ENCODE measurements at places on chromosomes 5 and 9. TPM values are rescaled to one million over a fixed set of nuclear protein-coding genes. Genes with fewer than 3 reads are reported as not detected.
A peak's percentile ranks its signal among the peaks of the same experiment; 100 is the strongest.

DNA sequence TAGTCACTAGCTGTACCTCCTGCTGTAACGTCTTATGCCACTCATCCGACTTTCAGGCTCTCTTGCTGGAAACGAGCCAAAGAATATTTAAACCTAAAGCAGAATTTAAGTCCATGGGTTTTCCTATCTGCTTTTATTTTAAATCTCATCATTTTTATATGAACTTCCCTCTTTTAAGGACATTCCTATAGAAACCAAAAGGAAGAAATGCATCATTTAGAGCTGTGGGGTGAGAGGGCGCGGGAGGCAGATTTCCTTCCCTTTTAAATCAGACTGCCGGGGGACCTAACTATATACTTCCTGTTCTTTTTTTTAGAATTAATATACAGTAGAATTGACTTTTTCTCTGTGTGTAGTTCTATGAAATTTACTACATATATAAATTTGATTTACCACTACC is 468.8 kb downstream of the BNC2 start:
- DNase-seq: no peak

- peak; percentile 78 for DNase-seq
Observed at GRCh38 chr9:38160613-38161215, 91.7 kb upstream of the SHB start.

PCDHB3 gene
- total RNA-seq: 1.8 TPM

IL13 gene
- total RNA-seq: not detected

ADAMTS13 gene
- 5.6 TPM for total RNA-seq

GRCh38 chr5:150550286-150550685 is 42.4 kb downstream of the NDST1 start:
- no peak for DNase-seq

PCDHGA6 gene
- total RNA-seq: 5.2 TPM

DNA sequence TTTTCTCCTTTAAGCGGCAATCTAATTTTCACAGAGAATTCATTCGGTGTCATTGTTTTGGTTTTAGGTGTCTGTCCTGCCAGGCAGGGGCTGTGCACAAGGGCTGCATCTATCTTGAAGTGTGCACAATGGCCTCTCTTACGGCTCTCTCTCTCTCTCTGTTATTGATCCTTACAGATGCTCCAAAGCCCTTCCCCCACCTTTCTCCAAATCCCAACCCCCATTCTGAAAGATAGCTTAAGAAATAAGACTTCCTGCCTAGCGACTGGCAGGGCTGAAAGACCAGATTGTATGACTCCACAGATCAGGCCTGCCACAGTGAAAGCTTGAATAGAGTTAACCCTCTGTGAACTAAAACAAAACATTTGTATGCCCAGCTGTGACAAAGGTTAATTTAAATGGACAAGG is 86.5 kb upstream of the NR5A1 start:
- DNase-seq: no peak

DNA sequence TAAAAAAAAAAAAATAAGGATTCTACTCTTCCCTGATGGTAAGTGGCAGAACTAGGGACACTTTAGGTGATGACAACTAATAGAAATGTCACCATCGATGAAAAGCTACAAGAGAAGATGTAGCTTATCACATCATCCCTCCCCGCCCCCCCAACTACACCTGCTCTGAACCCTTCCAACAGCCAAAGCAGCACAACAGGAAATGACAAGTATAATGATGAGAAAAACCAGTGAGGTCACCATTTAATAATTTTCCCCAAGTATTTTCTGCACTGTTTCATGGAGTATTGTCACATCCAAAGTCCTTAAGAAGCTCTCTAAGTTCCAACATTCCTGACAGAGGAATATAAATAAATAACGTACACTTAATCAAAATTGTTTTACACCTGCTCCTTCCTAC is 221.4 kb downstream of the EFNA5 start:
- no peak for DNase-seq

BNC2 gene
- 0.99 TPM for total RNA-seq

- no peak for DNase-seq
Observed at GRCh38 chr5:178108966-178109365, 4.4 kb upstream of the N4BP3 start.

DNA sequence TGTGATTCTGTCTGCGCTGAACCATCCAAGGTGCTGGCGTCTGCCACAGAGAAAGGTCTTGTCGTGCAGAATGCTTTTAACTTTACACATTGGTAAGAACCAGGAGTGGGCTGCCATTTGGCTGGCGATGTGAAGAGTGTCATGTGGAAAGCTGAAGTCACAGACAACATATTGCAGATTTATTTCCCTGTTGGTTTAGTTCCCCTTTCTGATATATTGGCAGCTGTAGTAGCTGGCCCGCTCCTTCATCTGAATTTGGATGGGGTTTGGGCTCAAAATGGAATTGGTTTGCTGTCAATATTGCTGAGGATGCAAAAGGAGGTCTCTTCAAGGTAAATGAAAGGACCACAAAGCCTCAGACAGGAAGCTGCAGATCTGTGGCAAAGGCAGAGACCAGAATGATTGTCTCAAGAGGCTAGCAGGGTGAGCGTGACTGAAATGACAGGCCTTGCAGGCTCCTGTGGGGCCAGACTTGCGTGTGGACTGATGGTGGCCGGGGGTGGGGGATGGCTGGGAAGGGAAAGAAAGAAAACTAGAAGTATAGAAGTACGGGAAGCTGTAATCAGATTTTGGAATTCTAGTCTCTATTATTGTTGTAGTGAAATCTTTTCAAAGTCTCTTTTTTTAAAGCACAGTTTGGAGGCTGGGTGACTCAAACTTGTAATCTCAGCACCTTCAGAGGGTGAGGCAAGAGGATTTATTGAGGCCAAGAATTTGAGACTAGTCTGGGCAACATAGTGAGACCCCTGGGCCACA is 25.1 kb upstream of the CD180 start:
- DNase-seq: no peak

DNA sequence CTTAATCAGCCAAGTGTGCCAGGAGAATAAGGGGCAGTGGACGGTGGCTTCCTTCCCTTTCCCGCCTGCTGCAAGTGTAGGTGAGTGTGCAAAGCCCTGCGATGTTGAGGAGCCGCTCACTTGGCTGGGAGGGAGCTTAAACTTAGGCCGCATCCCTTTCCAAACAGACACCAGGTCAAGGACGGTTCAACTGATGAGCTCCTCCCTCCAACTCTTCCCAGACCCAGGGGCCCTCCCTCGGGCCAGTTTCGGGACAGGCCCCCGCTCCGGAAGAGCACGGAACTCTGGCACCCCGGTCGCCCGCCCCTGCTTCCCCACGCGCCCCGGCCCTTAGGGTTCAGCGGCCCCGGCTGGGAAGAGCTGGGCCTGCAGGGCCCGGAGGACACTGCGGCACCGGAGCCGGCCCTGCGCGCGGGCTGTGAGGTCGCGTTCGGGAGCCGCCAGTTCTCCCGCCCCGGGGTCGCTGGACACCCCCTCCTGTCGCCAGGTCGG is 481 bp downstream of the MRPL36 start:
- no peak for DNase-seq

GRCh38 chr5:168302785-168303184 is 11.3 kb downstream of the WWC1 start:
- DNase-seq: no peak

GRCh38 chr5:133895979-133896845 is 72.2 kb downstream of the C5orf15 start:
- no peak for DNase-seq

- no peak for DNase-seq
Observed at GRCh38 chr5:177290816-177291596, 12.5 kb downstream of the RAB24 start.

IL4 gene
- not detected for total RNA-seq

GRCh38 chr9:120424248-120424647 is 155.7 kb downstream of the CDK5RAP2 start:
- no peak for DNase-seq

DNA sequence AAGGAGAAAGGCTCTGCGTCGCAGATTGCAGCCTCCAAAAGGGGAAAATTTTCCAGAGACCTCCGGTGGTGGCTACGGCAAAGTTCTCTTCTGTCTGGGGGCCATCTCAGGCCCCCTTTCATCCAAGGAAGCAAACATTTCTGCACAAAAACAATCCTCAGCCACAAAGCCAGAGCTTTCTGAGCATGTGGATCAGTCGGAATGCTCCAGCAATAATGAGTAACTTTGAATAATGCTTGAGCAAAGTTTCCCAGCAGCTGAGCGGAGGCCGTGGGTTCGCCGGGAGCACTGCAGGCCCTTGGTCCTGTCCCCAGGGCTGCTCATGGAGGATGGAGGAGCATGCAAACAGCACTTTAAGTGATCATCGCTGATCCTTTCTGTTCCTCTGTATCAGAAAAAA is 60.2 kb upstream of the UNC5A start:
- DNase-seq: no peak

GRCh38 chr5:142426129-142427014 is 101.6 kb upstream of the SPRY4 start:
- peak; percentile 28 for DNase-seq

GRCh38 chr5:160384681-160385080 is 14.3 kb upstream of the C1QTNF2 start:
- DNase-seq: no peak

SLC6A19 gene
- 1.3 TPM for total RNA-seq

DNA sequence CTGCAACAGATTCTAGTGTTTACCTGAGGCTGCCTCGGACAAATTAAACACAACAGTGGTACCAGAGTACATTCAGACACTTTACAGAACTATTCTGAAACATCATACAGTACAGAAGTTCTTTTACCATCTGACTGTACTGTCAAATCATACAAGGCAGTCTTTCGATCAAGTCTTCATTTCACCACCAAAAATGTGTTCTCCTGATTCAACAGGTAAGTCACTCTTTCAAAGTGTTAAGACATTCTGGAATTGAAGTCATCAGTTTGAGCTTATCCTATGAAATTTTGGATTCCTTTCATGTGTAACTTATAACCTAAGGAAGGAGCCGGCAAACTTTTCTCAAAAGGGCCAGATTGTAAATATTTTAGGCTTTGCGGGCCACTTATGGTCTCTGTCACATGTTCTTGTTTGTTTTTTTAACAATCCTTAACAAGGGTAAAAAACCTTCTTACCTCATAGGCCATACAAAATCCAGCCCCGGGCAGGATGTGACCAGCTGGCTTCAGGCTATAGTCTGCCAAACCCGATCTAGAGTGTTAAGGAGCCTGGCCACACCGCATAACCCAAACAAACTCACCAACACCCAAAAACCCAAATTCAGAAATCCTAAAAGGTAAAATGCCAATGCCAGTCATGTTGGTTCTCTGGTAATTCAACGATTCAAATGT is 151.6 kb downstream of the DENND1A start:
- DNase-seq: no peak

GRCh38 chr9:75454043-75454442 is 365.7 kb downstream of the OSTF1 start:
- no peak for DNase-seq

DNA sequence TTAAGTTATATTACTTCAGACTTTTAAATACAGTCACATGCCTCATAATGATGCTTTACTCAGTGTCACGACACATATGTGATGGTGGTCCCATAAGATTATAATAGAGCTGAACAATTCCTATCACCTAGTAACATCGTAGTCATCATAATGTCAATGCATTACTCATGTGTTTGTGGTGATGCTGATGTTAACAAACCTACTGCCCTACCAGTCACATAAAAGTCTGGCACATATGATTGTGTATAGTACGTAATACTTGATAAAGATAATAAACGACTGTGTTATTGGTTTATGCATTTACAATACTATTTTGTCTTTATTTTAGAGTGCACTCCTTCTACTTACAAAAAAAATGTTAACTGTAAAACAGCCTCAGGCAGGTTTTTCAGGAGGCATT is 103.7 kb downstream of the PAM start:
- no peak for DNase-seq

GRCh38 chr5:148921350-148921749 is 94.9 kb downstream of the ADRB2 start:
- no peak for DNase-seq

FOXD4 gene
- 0.99 TPM for total RNA-seq

DNA sequence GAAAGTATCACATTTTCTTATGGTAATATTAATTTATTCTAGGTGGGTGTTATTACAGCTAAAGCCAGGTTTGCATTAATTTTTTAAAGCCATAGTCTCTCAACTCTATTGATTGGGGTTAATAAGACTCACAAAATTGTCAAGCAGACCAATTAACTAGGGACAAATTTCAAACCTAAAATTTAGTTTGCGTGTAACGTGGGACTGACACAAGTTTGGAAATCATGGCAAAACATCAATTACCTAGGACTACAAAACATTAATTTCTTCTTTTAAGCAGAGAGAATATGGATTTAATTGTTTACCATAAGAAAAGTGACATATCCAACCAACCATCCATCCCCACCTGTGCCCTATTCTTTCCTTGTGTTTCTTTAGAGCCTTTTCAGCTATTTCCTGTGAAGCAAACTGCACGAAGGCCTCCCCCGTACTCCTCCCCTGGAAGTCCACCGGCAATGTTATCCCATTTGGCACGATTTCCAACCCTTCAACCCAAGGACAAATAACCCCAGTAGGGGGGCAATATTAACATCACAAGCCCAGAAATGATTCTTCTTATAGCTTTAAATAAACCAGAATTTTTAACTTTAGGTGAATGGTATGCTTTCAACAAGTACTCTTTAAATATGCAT is 4.4 kb downstream of the HNRNPH1 start:
- DNase-seq: no peak

DNA sequence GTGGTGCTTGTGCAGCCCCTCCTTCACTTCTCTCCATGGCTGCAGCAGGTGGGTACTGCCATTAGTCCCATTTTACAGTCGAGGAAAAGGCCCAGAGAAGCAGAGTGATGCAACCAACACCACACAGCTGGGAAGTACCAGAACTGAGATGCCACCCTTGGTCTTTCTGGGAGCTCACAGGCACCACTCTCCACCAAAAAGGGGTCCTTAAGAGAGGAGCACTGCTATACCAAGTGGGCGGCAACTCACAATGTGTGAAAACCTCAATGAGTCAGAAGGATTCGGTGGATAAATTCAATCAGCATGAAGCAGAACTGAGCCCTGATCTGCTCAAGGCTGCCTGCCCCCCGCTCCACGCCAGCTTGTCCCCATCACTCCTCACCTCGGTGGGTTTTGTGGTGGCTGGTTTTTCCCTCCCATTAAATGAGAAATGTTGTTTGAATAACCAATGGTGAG is 213.7 kb downstream of the FSTL4 start:
- DNase-seq: no peak

NAIP gene
- 27.0 TPM for total RNA-seq

GRCh38 chr5:116912221-116912620 is 337.6 kb upstream of the SEMA6A start:
- no peak for DNase-seq

DNA sequence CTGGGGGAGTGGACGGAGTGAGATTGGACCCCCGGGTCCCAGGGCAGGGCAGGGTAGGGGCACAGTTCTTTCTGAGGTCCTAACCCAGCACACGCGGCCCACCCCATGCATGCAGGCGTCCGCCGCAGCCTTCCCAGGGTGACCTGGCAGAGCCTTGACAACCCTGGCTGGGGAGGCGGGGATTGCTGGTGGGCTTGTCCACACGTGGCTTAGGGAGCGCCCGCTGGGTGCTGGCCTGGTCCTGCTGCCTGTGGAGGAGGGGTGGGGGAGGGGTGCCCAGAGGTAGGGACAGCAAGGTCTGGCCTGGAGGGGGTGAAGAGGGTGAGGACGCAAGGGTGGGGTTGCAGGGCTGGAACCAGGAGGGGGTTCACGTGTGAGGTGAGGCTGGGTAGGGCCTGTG is 6.0 kb downstream of the RXRA start:
- no peak for DNase-seq

GRCh38 chr5:136396886-136397285 is 31.5 kb upstream of the TRPC7 start:
- no peak for DNase-seq

GRCh38 chr9:25449503-25449902 is 228.7 kb downstream of the TUSC1 start:
- no peak for DNase-seq

CTXN3 gene
- not detected for total RNA-seq

- no peak for DNase-seq
Observed at GRCh38 chr9:105291938-105292337, 47.5 kb downstream of the SLC44A1 start.

- DNase-seq: peak; percentile 2
Observed at GRCh38 chr5:135223891-135224625, 175.0 kb downstream of the MACROH2A1 start.
